ENCODE measurements at places on chromosomes 16 and 17.

DNA sequence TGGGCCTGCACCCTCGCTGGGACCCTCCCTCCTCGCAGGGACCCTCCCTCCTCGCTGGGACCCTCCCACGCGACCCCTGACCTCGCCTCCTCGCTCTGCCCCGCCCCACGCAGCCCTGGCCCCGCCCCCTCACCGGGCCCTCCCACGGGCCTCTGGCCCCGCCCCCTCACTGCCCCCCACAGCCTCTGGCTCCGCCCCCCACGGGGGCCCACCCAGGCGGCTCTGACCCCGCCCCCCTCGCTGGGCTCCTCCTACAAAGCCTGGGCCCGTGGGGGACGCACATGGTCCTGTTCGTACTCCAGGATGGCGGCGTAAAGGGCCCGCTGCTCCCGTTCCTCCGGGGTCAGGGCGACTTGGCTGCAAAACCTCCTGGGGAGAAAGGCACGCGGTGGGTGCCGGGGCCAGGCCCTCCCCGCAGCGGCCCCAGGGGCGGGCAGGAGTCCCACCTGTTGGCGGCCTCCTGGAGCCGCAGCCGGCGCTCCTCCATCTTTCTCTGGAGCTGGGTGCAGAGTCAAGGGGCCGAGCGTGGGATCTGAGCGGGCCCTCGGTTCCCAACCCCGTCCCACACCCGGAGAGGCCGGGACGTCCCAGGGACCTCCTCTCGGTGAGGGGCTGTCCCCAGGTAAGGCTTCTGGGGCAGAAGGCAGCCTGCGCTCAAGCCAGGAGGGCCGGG is 9.0 kb downstream of the VPS9D1 start:
- DNase-seq = no peak

DNA sequence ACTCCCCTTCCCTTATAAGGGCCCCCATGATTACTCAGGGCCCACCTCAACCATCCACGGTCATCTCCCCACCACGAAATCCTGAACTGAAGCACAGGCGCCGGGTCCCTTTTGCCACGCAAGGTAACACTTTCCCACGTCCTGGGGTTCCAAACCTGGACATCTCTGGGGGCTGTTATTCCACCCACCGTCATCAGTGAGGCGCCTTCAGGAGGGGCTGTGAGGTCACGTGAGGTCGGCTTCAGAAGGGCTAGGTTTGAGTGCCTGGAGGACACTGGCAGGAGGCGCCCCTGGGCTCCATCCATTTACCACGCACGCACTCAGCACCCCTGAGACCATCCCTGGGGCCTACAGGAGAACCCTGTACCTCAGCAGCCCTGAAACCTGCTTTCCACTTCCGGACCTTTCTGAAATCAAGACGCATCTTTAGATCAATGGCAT is 4.1 kb downstream of the CD2BP2 start:
- DNase-seq = no peak

DNA sequence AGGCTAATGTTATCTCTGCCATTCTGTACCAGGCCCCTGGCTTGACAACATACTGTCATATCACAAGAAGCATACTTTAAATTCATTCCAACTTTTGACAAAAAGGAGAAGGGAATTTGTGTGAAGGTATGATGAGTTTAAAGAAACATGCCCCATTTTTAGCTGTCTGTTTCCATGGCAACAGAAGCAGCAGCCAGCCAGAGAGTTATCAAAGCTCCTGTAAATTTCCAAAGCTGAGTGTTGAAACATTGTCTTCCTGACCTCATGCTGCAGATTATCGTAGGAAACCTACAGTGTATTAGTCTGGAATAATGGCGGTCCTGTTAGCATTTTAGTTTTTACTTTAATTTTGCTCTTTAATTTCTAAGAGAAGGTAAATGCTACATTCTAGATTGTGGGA is 124.9 kb downstream of the MRTFB start:
- DNase-seq = no peak

DNA sequence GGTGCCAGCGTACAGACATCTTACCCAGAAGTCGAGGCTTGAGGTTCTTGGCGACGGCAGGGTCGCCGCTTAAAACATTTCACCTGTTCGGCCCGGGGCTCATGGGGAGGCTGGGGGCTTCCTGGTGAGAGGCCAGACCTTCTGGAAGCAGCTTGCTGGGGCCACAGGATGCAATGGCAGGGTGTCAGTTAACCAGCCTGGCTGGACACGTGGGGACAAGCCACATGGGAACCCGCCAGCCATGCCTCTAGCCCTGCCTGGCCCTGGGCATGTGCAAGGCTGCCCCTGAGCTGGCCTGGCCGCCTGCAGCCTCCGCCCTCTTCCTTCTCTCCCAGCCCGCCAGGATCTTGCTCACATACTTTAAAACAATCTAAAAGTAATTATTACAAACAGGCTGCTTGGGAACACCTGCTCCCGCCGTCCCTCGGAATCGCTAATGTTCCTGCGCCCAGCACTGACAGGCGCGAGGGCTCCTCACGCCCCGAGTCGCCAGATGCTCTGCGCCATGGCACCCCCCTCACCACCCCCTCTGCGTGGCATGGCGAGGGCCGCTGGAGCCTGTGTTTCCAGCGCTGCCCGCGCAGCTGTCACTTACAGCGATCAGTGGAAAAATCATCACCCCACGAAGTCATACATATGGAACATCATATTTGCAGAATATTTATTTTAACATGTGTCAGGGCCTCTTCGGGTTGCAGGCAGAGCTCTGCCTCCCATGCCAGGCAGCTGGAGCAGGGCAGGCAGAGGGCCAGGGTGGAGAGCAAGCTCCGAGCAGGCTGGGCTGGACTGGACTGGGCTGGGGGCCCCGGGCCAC is 188.7 kb upstream of the GSE1 start:
- no peak for DNase-seq

- no peak for DNase-seq
These were observed 958.1 kb downstream of the KCNJ2 start for GRCh38 chr17:71127416-71127815.

DNA sequence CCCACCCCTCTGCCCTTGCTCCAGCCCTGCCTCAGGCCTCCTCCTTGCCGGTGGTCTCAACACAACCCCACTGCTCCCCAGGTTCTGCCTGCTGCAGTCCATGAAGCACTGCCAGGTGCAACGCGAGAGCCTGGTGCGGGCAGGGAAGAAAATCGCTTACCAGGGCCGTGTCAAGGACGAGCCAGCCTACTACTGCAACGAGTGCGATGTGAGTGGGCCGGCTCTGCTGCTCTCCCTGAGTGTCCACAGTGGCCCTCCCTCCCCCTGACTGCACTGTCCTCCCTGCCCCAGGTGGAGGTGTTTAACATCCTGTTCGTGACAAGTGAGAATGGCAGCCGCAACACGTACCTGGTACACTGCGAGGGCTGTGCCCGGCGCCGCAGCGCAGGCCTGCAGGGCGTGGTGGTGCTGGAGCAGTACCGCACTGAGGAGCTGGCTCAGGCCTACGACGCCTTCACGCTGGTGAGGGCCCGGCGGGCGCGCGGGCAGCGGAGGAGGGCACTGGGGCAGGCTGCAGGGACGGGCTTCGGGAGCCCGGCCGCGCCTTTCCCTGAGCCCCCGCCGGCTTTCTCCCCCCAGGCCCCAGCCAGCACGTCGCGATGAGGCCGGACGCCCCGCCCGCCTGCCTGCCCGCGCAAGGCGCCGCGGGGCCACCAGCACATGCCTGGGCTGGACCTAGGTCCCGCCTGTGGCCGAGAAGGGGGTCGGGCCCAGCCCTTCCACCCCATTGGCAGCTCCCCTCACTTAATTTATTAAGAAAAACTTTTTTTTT is 1.8 kb upstream of the TMEM88 start:
- DNase-seq = no peak

DNA sequence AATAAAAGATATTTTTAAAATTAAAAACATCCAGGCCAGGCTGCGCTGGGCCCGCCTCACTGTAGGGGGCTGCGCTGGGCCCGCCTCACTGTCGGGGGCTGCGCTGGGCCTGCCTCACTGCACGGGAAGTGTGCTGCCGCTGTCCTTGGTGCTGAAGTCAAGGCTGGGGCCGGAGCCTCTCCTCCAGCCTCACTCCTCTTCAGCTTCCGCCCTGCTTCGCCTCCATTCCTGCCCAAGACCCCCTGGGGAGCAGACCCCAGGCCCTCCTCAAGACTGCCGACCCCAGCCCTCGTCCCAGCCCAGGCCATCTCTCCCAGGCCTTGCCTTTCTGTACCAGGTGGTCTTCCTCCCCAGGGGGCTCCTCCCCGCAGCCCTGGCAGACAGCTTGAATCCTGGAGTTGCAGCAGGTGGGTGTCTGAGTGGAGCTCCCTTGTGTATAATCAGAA is 26.2 kb downstream of the ENDOV start:
- no peak for DNase-seq

- DNase-seq = no peak
These were observed 17.7 kb upstream of the SLC12A3 start for GRCh38 chr16:56847173-56847910.
